Dermis blood vessel endothelial cell (primary cell): ENCODE measurements at places on chromosomes 13 and 19. TPM values are rescaled to one million over a fixed set of nuclear protein-coding genes. Genes with fewer than 3 reads are reported as not detected.

Gene ENOX1
- 0.23 and 2.0 TPM in 2 replicates for total RNA-seq

Gene NFILZ
- not detected in 2 replicates for total RNA-seq

Gene ZNF628
- total RNA-seq: 1.4 and 3.3 TPM in 2 replicates

DNA sequence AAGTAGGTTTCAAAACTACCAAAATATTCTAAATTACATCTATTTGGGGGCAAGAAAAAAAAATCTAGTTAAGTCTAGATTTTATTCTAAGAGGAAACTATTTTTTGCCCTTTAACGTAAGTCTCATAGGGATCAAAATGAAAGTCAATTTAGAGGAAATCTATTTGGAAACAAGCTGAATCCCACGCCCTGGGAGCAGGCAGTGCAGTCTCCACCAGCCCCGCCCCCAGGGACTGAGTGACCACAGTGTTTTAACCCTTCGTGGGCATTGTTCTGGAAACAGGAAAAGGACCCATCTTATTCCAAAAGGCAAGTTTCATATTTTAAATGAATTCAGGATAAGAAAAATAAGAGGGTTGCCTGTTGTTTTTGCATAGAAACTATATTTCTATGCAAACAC, 209.7 kb downstream of the SPRY2 start:
- DNase-seq: peak; percentile 63

Gene CIC
- total RNA-seq: 20.6 and 39.7 TPM in 2 replicates

DNA sequence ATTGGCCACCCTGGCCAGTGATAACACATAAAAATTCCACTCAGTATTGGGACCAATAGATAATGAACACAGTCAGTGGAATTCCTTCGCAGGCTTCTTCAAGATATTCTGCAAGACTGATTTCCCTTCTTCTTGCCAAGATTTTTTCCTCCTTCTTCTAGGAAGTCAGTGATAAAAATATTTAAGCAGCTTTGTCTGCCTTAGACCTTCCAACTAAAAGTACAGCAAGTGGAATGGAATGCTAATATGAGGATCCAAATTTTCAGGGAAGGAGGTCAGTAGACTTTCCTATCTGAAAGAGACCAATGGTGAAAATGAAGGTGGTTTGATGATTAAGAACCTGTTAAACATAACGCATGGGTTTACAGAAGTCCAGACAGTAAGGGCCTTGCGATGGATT, 9.6 kb downstream of the STARD13 start:
- DNase-seq: no peak

Gene GPATCH1
- 4.8 and 5.9 TPM in 2 replicates for total RNA-seq

Gene ZNF799
- 6.1 and 12.1 TPM in 2 replicates for total RNA-seq

- DNase-seq: no peak
Measured at GRCh38 chr13:98143157-98143553, 261 bp downstream of the FARP1 start.
